D341Med (cell line): ENCODE measurements at places on chromosomes 7 and 10.

GRCh38 chr10:79398642-79399041 is 46.8 kb downstream of the ZCCHC24 start:
- DNase-seq, result no peak

DNA sequence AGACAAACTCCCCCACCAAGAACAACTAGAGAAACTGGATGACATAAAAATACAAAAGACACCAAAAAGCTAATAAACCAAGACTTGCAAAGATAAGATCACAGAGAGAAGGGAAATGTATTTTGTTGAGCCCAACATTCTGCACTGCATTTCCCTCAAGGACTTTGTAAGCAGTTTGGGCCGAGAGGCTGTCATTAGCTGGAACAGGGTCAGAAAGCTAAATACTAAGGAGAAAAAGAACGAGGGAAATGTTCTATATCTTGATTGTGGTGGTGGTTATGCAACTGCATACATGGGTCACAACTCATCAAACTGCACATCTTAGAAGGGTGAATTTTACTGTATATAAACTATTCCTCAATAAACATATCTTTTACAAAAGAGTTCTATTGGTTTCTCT is 315.0 kb downstream of the IPMK start:
- no peak for DNase-seq

GRCh38 chr7:126755381-126755780 is 497.4 kb downstream of the GRM8 start:
- no peak for DNase-seq

DNA sequence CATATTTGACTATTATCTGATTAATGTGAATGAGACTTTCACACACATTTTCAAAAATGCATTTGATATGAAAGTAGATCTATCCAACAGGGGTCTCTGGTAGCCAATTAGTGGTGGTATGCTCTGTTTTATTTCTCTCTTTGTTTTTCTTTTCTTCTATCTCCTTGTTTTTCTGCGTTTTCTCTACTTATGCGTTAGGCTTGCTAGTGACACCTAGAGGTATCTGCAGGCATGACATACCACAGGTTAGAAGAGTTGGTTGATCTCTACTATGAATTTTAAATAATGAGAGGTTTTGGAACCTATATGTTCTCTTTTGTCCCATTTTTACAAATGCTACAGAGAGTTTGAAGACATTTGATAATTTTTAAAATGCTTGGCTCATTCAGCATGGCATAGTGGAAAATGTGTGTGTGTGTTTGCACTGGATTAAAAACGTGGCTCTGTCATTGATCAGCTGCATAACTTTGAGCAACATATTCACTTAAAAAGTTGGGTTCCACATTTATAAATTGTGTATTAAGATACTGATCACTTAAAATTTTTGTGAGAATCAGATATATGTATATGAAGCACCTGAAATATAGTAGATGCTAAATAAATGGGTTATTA is 28.1 kb upstream of the PLXDC2 start:
- peak; percentile 41 for DNase-seq

DNA sequence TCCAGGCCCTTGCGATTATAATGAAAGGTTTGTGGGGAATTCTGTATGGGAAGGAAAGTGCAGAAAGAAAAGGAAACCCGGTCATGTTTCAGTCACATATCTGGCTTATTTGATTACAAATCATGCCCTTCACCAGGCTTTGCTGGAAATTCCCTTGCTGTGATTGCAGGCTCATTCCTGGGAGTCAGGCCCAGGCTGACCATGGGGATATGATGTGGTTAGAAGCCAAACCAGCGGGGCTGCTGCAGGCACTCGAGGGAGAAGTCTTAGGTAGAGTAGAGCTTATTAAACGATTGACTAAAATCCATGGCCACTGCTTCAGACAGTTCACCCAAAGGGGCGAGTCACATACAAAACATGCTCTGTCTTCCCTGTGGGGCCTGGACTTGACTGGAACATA is 16.2 kb downstream of the PKD1L1 start:
- no peak for DNase-seq
